Kidney glomerular epithelial cell (primary cell): ENCODE measurements at places on chromosomes 7 and 10.

DNA sequence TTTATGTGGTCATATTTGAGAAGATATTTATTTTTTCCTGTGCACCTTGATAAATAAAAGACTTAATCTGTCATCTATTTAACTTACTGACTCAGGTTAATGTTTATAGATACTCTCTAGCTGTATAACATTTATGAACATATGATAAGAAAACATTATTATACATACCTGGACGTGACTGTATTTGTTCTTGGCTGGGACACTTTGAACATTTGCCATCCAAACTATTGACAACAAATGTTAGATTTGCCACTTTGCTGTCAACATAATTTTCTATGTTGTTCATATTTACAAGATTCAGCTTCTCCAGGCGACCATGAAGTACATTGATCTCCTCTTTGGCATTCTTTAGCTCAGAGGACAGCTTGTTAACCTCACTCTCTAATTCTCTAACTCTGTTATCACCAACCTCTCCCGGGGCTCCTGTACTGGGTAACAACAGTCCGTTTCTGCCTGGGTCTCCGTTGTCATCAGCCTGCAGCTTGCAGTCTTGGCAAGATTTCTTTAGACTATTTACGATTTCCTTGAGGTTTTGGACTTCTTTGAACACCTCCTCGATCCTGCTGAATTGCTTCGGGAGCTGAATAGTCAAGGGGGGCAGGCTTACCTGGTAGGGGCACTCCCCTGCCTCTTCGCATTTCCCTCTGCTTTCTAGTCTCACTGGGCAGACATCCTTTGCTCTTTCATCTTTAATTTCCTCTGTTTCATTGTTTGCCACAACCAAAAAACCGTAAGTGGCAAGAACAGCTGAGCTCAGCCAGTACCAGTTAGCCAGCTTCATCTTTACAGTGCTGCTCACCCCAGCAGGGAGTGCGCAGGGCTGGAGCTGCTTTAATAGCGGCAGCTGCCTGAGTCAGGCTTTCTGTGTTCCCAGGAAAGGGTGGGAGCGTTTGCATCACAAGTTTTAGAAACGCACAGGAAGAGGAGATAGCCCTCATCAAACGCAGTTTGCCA, at the start of gene FGL2:
Gene FGL2 (minus strand): TSS at position 807 of the 954 bp plus-strand sequence. CDS start 26 bp downstream, at position 781.
- no peak for DNase-seq

DNA sequence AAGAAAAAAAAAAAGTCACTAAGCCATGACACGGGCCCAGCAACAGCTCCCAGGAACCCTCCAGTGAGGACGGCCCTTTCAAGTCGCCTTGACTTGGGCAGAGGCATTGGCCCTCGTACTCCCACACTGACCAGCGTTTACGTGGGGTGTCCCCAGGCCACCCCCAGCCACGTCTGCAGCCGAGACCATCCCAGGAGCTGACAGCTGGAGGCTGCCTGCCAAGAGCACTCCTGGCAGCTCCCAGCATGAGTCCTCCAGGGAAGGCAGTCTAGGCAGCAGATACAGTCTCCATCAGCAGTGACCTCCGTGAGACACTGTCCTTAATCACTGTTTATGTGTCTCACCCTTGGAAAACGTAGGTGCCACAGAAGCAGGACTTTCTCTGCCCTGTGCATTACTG, 86.5 kb downstream of the PROSER2 start:
- no peak for DNase-seq

DNA sequence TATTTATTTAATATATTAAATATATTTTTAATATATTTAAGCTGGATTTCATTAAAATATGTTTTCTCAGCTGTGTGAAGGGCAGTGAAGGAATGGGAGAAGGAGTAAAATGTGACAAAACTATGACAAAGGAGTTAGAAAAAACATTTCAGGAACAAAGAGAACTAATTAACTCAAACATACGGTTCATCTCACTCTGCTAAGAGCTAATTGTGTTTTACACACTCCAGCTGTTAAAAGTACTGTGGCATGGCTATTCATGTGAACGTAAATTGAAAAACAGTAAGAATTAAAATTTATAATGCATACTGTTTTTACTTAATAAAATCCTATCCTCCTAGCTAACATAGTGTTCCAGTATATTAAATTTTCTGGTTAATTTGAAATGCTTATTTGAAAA, 262.5 kb upstream of the GNAI1 start:
- DNase-seq: no peak

- DNase-seq: no peak
Observed at GRCh38 chr7:131603932-131604331, 47.5 kb upstream of the PODXL start.

DNA sequence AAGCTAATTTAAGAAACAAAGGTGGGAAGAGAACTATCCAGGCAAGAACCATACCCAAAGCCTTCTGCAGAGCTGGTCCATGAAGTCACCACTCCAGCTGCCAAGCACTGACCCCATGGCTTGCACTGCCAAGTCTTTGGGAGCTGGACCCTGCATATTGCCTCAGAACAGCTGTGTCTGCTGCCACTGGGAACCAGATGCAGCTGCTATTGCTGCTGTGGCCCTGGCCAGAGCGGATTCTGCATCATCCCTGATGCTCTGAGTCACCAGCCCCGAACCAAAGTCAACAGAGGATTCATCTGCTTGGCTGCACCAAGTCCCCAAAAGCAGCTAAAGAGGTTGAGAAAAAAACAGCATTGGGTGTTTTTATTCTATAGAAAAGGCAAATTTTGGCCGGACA, 39.2 kb upstream of the GSAP start:
- peak; percentile 32 for DNase-seq

- no peak for DNase-seq
Observed at GRCh38 chr10:49762566-49762877, 399 bp upstream of the OGDHL start.

GRCh38 chr10:24115403-24115802, 93.5 kb upstream of the KIAA1217 start:
- no peak for DNase-seq

GRCh38 chr7:29426587-29426986, 137.0 kb upstream of the PRR15 start:
- no peak for DNase-seq
